ENCODE measurements at places on chromosomes 7 and 10.

GRCh38 chr10:47370015-47370767 is 13.9 kb downstream of the ZNF488 start:
- DNase-seq: no peak

DNA sequence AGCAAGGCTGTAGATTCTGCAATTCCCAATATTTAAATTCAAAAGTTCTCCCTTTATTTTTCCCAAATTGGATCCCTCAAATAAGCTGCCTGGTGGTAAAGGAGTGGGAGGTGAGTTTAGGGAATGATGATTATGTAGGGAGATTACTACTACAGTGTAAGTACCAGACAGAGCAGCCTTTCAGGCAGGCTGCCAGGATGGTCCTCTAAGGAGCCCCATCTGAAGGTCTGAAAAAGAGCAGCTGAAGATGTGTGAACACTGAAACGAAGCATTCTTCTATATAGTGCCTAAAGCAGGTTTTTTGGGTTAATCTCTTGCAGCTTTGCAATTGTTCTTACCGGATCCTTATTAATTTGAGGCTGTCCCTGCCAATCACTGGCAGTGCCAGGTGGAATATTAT is 84.7 kb downstream of the CREB5 start:
- DNase-seq: no peak

DNA sequence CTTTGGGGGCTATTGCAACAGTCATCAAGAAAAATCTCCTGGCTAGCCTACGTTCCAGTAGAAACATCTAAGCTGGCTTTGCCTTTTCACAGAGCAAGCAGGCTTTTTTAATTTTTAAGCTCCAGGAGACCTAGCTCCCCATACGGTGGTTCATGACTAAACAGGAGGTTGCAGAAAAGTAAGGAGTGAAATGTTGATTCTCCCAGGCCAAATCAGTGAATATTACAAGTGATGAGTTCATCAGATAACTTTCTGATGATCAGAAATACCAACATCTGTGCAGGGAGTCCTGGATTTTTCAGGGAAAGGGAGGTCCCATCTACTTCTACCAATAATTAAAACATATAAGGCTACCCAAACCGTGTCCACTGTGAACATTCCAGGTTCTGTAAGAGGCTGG is 477.3 kb upstream of the CELF2 start:
- DNase-seq: no peak

DNA sequence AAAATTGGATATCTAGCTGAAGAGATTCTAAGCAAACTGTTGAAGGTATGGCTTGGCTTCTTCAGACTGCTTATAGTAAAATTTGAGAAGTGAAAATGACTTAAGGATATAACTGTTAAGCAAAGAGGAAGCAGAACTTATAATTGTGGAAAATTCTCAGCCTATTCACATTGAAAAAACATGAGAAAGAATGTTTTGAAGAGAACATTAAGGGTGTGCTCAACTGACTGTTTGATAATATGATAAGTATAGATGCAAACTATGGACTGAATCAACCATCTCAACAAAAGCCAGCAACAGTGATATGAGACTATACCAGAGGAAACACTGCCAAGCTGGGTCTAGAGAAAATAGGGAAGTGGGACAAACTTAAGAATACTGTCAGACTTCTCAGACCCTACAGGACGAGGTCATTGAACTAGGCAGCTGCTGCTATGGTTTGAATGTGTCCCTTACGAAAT is 133.1 kb upstream of the PPP1R3A start:
- peak; percentile 80 for DNase-seq

- peak; percentile 30 for DNase-seq
Observed at GRCh38 chr7:107579554-107579884, 527 bp upstream of the BCAP29 start.

- DNase-seq: no peak
Observed at GRCh38 chr7:52498366-52498765, 537.1 kb upstream of the POM121L12 start.

GRCh38 chr10:61039868-61040267 is 95.9 kb upstream of the RHOBTB1 start:
- no peak for DNase-seq

- no peak for DNase-seq
Observed at GRCh38 chr10:101643546-101643945, 51.4 kb downstream of the FBXW4 start.

GRCh38 chr10:48672596-48673265 is 11.9 kb upstream of the WDFY4 start:
- DNase-seq: no peak

GRCh38 chr10:78184851-78185692 is 151.4 kb downstream of the RPS24 start:
- DNase-seq: no peak

GRCh38 chr10:101280511-101280910 is 51.2 kb upstream of the LBX1 start:
- no peak for DNase-seq

DNA sequence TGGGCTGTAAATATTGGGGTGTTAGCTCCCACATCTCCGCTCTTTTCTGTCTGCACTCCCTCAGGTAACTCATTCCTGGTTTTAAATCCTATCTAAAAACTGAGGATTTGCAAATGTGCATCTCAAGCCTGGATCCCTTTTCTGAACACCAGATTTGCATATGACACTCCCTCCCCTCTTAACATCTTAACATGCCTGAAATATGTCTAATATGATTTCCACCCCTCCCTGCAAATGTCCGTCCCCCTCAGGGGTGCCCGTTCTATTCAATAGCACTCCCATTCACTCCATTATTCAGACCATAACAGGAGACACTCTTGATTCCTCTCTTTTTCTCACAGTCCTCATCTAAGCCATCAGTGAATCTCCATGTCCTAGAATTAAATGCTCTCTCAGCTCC is 8.3 kb upstream of the CALD1 start:
- DNase-seq: no peak

DNA sequence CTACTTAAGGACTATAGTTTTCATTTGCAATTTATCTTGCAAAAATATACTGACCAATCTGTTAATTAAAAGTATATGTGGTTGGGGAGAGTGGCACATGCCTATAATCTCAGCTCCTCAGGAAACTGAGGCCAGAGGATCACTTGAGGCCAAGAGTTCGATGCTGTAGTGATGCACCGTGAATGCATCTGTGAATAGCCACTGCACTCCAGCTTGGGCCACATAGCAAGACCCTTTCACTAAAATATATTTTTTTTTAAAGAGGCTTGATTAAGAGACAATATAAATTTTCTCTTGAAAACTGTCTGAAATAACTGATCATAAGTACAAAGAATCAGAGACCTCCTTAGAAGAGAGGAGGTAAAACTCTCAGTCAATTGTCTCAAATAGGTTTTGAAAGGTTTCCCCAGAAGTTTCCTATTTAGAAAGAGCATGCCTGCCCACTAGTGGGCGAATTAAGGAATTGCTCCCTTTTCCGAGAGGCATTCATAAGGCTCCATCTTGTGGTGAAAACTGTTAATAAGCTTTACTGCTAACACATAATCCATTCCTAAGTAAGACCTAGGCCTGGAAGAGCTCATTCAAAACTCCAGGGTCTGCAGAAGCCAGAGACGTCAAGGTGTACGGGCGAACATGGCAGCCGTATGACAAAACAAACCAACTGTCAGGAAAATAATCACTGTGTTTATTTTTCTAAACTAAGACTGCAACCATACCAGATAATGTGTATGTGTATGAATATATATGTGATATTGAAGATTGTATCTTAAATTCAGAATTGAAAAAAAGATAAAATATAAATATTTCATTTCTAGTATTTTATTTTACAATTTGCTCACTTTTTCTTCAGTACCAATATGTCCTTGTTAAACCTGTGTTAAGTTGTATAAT is 6.8 kb upstream of the TAS2R40 start:
- peak; percentile 92 for DNase-seq

- DNase-seq: peak; percentile 40
Observed at GRCh38 chr7:149261316-149261828, 624 bp upstream of the ZNF783 start.

- DNase-seq: no peak
Observed at GRCh38 chr10:61830846-61831273, 70.6 kb upstream of the ARID5B start.

DNA sequence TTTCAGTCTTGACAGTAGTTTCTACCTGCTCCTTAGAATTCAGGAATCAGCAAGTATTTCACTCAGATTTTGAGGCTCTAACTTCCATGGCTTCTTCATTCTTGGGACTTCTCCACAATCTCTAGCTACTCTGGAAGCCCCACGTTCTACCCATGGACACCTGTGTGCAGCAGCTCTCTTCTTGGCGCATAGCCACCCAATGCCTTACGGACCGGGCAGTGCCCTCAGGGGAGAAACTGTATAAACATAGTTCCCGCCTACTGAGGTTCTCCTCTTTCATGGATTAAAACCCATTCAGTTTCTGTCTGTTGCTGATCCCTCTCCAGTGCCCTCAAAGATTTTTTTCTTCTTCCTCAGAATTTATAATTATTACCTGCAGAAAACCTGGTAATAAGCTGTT is 177.1 kb downstream of the SORCS1 start:
- no peak for DNase-seq

DNA sequence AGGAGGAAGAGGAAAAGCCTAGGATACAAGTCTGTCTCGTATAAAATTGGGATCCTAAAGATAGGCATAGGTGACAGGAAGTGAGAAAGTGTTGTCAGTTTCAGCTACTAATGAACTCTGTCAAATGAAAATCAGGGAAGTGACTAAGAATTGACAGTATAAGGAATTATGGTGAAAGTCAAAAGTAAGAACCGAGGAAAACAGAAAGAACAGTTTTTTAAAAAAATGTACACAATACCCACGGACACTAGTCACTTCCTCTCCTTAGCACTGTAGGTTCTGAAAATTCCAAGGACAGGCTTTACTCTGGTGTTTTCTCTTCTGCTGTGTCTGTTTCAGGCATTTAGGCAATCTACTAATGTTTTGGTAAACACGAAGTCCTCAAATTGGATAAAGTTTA is 42.3 kb downstream of the ATAD1 start:
- DNase-seq: peak; percentile 78

Data from suppressor macrophage treated with lipopolysaccharide for 1 hour (primary cell).